ENCODE measurements at places on chromosomes 2 and 18.

DNA sequence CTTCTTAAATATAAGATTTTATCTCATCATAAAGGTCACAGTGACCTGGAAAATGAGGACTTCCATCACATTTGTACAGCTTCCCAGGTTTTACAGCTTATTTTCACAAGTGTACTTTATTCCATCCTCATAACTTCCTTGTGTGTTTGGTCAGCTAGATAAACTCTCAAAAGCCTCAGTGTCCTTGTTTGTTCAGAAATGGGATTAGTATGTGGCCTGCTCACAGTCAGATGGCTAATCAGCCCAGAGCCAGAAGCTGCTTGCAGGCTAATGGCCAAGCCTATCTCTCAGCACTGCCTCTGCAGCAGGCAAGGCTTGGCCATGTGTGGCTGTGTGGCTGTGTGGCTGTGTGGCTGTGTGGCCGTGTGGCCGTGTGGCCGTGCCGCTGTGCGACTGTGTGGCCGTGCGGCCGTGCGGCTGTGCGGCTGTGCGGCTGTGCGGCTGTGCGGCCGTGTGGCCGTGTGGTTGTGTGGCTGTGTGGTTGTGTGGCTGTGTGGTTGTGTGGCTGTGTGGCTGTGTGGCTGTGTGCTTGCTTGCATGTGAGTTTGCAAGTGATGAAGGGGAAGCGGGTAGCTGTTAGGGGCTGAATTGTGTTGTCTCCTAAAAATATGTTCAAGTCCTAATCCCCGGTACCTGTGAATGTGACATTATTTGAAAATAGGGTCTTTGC lies 233.0 kb upstream of the TNP1 start:
- peak; percentile 57 for DNase-seq

GRCh38 chr2:36705326-36706020 lies 9.0 kb downstream of the VIT start:
- no peak for DNase-seq

- no peak for DNase-seq
Measured at GRCh38 chr2:45691171-45691999, 39.9 kb downstream of the PRKCE start.

DNA sequence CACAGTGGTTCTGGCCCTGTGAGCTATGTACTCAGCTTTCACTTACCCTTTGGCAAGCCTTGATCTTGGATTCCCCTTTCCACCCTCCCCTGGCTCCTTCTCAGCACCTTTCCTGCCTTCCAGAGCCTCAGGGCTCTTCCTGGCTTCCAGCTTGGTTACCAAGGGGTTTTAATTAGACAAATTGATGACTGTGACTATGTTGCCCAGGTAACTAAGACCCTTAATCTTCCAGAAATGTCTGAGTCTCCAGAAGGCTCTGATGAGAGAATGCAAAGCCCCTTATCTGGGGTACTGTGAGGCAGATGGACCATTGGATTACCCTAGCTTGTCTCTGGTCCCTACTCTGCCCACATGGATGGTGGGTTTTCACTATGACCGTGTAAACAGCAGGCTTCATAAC lies 174.2 kb downstream of the LOXHD1 start:
- DNase-seq, result peak; percentile 90

- no peak for DNase-seq
Measured at GRCh38 chr2:48482313-48482712, 47.6 kb upstream of the STON1 start.

DNA sequence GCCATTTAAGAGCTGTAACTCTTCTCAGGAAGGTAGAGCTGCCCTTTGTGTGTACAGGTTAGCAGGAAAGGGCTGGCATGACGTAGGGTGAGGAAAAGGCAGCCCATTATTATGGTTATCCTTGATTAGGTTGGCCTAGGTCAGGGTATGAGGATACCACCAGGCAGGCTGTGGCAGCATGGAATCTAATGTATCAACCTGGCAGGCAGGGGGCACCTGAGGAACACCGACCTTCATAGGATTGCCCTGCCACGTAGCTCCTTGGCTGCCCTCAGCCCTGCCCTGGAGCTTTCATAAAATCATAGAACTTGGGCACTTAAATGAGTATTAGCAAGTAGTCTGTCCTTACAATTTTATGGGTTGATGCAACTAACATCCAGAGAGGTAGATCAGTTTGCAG lies 261.6 kb downstream of the LTBP1 start:
- DNase-seq, result no peak

- DNase-seq, result peak; percentile 50
Measured at GRCh38 chr18:58578321-58578720, 50.6 kb downstream of the ALPK2 start.

All from WERI-Rb-1 (cell line).